ENCODE measurements at places on chromosomes 4 and X. TPM values are rescaled to one million over a fixed set of nuclear protein-coding genes. Genes with fewer than 3 reads are reported as not detected.

The SPOCK3 gene
- total RNA-seq: not detected

The TEX13D gene
- not detected for total RNA-seq

The MND1 gene
- total RNA-seq: 12.3 TPM

DNA sequence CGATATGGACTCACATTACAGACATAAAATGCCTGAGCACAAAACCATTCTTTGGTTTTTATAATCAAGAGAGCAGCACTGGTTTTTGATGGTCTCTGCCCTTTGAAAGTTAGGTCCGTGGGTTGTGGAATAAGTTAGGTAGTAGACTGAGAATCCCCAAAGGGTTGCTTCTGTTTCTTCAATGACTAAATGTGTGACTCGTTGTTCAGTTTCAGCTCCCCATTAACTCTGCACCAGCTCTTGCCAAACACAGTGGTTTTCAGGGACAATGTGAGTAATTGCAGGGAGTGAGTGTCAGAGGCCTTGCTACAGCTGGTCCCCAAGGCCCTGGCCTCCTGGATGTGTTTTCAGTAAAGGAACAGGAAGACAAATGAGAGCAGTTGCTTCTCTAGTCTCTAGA lies 24.8 kb downstream of the SMIM20 start:
- peak; percentile 31 for DNase-seq

GRCh38 chrX:32533848-32534247 lies 677.5 kb downstream of the DMD start:
- no peak for DNase-seq

DNA sequence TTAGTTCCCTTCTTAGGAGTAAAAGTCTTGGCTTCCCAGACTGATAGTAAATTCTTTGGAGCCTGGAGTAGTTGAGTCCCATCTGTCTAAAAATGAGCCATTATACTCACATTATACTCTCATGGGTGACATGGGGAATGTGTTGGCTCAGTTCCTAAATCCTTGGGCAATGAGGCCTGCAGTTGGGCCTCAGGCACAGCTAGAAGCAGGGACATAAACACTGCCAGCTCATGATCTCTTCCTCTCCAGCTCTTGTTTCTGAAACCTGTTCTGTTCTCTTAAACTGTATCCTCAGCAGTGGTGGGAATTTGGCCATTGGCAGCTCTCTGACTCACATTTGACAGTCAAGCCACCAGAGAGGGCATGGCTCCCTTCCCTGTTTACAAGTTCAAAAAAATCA lies 212.5 kb downstream of the SPATA18 start:
- DNase-seq: peak; percentile 46

GRCh38 chr4:26851129-26851528 lies 9.5 kb upstream of the STIM2 start:
- no peak for DNase-seq

Measured in MG63 (cell line).